GM10248 (cell line): ENCODE measurements at places on chromosomes 1 and 21.

GRCh38 chr1:230266456-230266855 is 159.7 kb downstream of the PGBD5 start:
- DNase-seq, result no peak

DNA sequence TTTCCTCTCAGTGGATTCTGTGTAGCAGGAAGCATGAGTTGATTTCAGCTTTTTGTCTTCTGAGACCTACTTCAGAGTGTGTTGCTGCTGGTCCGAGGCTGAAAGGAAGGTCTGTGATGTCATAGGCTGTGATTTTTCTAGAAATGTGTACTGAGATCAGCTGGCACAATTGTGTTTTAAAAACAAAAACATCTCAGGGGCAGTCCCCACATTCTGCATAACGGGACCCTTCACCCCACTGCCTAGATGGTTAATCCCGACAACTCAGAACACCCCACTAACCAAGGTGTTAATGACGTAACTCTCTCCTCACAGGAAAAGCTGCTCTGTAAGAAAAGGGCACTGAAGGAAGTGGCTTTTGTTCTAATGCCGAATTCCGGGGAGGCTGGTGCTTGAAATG is 59.8 kb upstream of the PPP2R5A start:
- DNase-seq, result no peak

DNA sequence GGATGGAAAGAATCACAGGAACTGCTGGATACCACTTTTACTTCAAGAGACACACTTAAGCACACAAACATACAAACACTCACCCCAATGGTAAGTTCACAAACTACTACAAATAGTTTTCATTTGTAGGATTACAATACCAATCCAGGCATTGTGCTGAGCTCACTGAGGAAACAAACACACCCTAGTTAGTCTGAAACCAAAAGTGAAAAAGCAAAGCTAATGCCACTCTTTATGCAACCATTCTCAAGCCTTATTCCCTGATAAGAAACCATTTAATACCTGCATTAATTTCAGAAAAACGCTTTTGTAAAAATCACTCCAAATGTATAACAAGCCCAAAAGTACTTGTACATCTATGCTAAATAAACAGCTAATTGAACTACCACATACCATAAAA is 38.3 kb downstream of the RNF115 start:
- DNase-seq, result peak; percentile 17

- DNase-seq, result no peak
Observed at GRCh38 chr21:44291078-44291935, 5.6 kb downstream of the AIRE start.

DNA sequence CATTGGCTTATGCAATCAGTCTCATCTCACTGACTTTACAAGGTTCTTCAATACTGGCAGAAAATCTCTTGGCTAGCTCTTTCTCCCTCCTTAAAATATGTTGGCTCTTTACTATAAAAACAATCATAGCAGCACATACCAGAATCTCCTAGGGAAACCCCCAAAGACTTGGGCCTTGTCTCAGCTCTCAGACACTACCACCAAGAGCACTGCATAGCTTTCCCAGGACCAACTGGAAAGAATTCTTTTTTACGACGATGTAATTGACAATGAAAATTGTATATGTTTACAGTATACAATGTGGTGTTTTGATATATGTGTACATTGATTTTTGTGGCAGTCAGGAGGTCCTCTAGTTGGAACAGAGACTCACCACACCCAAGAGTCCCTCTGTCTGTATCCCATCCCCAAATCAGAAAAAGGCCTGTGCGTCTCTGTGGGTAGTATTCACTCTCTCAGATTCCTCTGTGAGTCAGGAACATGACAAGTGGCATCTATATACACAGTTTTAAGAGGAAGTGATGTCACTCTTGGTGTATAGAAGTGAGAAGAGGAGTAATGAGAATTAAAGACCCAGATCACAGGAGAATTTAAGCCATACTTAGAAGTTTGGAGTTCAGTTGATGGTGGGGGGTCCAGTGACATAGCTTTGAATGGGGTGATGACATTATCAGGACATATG is 21.1 kb downstream of the SMAP2 start:
- DNase-seq, result no peak
